ENCODE measurements at places on chromosomes 7 and 10.

DNA sequence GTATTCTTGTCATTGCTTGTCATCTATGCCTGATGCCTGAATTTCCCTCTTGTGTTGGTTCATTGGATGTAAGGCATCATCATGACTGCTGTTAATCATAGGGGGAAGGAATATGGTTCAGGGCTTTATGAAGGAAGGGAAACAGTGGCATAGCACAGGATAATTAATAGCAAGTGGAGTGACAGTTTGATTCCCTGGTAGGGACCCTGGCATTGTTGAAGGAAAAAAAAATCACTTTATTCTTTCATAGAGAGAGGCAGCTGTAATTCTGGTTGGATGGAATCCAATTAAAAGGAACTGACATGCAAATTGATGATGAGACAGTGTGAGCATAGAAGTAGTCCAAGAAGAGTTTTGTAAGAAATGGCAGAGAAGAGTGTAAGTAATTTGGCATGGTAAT, 121.4 kb downstream of the AUTS2 start:
- DNase-seq = no peak

DNA sequence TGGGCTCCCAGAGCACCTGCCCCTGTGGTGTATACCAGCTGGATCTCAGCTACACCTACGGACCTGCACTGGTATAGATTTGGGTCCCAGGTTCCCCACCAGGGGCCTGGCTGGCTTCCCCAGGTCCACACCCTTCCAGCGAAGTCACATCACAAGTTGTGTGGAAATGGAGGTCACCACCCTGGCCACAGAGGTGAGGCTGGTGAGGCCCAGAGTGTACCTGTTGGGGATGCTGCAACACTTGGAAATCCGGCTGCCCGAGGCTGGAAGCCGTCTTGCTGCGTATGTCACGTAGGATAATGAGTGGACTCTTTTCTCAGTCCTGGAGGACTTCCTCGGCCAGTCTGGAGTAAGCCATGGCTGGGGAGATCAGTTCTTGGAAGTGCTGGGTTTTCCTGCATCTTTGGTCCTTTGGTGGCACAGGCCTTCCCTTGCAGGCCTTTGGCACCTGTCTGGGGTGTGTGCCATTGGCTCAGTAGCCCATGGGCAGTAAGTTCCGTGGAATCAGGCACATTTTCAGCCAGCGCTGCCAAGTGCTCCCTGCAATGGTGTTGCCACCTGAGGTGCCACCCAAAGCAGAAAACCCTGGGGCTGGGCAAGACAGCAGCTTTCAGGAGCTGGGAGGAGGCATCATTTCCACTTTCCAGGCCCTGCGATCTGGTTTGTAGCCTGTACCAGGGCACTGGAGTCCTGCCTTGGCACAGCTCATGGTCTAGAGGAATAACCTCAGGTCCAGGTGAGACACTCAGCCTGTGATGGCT, 97.9 kb downstream of the LHPP start:
- no peak for DNase-seq

DNA sequence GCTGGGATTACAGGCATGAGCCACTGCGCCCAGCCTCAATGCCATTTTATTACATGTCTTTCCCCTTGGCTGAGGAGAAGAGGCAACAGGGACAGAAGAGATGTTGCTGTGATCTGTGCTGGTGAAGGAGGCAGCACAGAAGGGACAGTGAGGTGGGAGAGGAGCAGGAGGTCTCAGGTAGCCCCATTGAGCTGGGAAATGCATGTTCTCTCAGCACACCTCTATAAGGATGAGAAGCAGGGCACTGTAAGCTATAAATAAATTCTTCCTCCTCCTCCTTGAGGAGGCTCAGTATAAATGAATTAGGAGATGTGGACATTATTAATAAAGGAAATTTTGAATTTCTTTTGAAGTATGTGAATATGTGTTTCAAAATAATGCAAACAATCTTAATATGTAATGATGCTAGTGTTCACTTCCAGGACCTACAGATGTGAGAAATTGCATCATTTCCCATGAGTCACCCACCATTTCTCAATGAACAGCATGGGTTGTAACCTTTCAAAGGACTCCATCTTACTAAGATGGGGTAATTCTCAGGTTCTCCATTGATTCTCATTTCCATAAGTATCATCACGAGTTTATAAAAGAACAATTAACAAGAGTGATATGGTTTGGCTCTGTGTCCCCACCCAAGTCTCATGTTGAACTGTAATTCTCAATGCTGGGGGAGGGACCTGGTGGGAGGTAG, 88.9 kb upstream of the ODAD2 start:
- no peak for DNase-seq

DNA sequence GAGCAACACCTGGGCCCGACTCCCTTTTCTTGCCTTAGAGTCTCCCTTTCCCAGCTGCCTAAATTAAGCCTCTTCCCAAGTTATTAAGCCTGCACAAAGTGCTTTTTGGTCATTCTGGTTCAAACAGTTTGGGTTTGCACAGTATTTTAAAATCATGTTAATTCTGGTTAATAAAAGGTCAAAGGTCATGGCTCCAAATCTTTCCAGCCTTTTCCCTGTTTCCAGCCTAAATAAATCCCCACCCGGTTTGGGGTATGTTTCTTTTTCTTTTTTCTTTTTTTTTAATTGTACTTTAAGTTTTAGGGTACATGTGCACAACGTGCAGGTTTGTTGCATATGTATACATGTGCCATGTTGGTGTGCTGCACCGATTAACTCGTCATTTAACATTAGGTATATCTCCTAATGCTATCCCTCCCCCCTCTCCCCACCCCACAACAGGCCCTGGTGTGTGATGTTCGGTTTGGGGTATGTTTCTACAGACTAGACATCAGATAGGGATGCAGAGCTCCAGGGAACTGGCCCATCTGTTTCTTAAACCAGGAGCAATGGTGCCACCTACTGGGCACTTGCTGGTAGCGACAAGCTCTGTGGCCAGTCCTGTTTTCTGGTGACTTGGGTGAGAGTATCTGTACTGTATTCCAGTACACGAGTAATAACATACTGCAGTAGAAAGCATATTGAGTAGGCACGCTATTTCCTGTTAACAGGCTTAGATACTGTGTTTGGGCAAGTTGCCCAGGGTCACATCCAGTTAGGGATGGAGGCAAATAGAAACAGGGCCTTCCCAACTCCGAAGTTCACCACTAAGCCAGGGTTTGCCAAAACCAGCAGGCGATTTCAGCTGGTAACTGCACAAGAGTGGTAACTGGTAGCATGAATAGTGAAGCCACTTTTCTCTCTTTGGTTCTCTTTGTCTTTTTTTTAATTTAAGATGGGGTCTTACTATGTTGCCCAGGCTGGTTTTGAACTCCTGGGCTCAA, 60.6 kb upstream of the TRIM8 start:
- peak; percentile 84 for DNase-seq

DNA sequence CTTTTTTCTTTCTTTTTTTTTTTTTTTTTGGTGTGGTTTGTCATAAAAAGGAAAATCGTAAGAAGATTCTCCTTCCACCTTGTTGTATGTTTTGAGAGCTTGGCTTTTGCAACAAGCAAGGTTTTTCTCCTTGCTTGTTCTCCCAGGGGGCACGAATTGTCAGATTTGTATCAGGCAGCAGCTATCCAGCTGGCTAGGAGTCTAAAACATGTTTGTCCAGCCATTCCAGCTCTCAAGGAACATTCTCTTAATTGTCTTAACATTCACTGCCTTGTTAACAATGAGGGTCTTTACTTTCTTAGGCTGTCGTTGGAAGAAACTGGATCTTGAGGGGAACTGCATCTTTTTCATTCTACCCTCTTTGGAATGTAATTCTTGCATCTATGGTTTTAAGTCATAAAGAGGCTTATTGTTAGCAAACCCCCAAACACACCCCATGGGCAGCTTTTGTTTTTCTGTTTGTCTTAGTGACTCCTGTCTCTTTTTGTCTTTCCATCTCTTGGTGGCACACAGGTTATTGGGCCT, 14.6 kb downstream of the SHTN1 start:
- DNase-seq = no peak

DNA sequence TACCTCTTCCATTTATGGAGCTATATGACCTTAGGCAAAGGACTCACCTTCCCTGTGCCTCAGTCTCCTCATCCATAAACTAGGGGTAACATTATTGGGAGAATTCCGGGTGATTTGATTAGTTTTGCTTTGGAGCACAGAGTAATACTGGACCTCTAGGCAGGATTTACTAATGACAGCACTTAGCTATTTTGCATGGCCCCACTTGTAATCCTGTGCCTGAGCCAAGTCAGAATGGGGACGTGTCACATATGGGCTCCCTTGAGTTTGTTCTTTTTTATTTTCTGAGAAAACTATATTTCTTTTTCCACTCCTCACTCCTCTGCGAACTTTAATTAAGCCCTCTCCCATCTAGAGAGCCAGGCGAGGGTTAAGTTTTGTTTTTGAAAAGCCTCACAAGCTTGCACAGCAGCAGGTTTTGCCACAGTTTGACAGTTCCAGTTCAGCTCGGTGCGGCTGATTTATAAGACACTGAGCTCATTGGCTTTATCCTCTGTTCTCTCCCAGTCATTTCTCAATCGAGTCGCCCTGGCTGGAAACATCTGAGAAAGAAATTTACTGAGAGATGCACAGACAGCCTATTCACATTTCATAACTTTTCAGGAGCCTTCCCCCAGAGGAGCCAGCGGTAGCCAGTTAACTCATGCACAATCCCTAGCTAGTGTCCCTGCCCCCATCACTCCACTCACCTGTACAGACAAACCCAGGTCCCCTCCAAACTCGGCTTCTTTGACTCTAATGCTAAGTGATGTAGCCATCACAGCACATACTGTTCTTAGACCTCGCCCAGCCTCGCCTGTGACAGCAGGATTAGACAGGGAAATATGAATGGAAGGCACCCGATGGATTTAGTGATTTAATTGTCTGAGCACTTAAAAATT, 441.9 kb upstream of the NPVF start:
- DNase-seq = no peak

GRCh38 chr10:129207297-129207696, 259.7 kb upstream of the MGMT start:
- no peak for DNase-seq

GRCh38 chr10:119373294-119374102, 166.1 kb downstream of the GRK5 start:
- DNase-seq = no peak

DNA sequence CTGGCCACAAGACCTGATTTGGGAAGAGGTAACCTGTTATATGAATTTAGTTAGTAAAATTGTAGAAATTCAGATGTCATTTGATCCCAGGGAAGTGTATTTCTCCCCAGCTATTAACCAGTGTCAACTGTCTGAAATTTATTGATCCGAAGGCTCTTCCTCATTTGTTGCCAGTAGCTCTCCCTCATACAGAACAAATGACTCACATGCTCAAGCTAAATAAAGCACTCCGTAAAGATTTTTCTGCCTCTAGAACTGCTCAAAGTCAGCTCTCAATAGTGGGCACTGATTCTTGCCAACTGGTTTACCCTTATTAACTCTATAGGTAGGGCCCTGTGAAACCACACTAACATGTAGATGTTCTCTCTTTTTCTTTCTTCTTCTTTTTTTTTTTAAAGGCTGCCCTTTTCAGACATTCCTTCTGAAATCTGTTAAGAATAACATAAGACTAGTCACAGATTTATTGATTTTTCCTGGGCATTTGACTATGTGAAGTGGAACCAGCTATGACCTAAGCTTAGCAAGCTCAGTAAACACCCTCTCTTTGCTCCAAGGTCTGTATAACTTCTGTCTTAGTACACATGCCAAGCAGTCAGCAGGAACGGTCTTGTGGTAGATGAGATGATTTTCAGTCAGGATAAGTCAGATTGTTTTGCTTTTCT, 21.8 kb downstream of the RPA3 start:
- no peak for DNase-seq

DNA sequence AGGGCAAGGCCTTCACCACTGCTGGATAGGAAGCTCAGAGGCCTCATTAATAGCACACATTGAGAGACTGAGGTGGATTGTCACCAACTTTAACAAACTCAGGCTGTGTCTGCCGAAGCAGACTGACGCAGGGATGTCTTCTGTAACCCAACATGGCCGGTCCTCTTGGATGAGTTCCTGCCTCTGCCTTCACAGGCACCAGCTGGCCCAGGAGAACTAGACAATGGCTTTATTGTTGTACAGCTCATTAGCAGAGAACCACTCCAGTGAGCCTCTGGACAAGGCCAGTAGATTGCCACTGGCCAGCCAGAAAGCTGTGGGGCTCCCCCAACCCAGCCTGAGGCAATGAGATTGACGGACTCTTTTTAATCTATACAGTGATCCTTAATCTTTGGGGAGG, 9.4 kb downstream of the NODAL start:
- DNase-seq = no peak

GRCh38 chr7:105191331-105191730, 177.3 kb downstream of the KMT2E start:
- no peak for DNase-seq

DNA sequence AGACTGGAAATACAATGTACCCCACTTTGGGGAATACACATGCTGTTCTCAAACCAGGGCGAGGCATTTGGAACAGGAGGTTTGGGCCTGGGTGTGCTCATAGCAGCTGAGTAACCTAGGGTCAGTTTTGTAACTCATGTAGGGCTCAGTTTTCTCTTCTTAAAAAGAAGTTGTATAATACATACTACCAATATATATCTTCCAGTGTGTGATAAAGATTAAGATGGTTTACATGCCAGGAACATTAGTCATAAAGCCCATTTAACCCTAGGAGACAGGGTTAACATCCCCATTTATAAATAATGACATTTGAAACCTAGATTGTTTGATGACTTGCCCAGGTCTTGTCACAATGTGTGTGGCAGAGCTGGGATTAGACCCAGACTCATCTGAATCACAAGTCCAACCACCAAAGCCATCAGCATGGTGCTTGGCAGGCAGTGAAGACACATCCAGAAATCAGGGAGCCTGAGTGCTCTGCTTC, 6.0 kb downstream of the AKR1B10 start:
- no peak for DNase-seq

DNA sequence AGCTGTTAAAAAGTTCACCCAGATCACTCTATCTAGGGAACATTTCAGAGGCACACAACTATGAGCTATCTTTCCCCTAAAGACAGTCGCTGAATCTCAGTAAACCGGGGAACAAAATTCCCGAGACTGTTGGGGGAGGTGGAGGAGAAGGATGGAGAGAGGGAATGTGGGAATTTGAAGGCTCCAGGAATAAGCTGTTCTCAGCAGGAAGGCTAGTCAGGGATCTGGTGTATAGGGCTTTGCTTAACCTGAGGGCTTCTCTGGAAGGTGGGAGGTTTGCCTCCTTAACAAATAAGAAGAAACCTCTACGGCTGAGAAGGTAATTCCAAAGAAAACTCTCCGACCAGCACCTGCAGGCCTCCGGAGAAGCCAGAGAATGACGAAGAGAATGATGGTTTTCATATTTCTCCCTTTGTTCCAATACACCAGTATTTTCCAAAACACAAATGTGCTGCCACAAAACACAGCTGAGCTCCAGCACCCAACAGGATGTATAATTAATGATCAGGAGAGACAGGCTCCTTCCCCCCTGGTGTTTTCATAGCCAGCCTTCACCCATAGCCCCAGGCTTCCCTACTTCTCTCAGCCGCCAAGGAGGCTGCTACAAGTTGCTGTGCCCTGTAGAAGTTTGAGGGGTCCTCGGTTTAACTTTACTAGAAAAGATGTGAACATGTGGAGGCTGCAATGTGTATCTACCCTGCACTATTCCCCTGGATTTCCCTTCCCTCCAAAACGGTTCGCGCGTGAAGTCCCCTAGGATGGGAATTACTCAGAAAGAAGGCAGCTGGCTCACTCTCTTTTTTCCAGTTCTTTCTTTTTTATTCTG, 2.0 kb downstream of the KCNMA1 start:
- DNase-seq = no peak

GRCh38 chr7:31084226-31084625, 32.1 kb downstream of the ADCYAP1R1 start:
- DNase-seq = no peak
